ENCODE measurements at places on chromosomes 1 and 21. TPM values are rescaled to one million over a fixed set of nuclear protein-coding genes. Genes with fewer than 3 reads are reported as not detected.

FCAMR gene
- not detected for total RNA-seq

CRYBG2 gene
- not detected for total RNA-seq

- DNase-seq: peak; percentile 56
These were observed 28.4 kb upstream of the TMEM125 start for GRCh38 chr1:43241413-43241836.

GRCh38 chr1:70025052-70025451 is 180.3 kb downstream of the LRRC40 start:
- DNase-seq: no peak

DNA sequence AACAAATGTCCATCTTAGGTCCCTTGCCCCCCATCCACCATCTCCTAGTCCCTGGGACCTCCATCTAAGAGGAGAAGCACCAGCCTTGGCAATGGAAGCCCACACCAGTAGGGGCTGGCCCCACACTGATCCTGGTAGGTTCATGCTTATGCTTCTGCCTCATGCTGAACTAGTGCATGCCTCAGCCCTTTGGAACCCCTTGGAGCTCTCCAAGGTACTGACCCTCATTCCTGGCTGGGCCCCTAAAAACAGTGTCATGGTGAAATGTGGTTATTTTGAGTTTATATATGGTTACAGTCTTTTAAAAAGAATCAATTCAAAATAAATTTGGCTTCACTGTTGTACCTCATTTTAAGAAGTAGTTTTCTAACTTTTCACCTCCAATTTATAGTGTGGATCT is 108.3 kb downstream of the HIVEP3 start:
- DNase-seq: no peak

DNA sequence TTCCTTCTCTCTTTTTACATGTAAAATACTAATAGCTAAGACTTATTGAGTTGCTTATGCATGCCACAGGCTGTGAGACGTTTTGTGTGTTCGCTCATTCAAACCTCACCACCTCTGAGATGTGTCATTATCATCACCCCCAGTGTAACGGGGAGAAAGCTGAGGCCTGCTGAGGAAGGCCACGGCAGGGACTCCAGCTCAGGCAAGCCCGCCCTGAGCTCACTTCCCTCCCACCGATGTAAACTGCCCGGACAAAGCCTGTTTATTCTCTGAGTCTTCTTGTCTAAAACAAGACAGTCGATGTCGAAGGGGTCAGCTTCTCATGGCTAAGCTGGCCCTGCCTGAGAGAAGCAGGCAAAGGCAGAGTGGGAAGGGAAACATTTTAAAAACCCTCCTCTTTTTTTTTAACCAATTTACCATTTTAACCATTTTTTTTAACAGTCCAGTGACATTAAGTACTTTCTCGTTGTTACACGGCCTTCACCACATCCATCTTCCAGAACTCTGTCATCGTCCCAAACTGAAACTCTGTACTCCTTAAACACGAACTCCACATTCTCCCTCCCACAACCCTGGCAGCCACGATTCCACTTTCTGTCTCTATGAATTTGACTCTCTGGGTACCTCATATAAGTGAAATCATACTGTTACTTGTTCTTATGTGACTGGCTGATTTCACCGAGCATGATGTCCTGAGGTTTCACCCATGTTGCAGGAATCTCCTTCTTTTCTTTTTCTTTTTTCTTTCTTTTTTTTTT is 204.8 kb upstream of the GALNT2 start:
- DNase-seq: no peak

DNA sequence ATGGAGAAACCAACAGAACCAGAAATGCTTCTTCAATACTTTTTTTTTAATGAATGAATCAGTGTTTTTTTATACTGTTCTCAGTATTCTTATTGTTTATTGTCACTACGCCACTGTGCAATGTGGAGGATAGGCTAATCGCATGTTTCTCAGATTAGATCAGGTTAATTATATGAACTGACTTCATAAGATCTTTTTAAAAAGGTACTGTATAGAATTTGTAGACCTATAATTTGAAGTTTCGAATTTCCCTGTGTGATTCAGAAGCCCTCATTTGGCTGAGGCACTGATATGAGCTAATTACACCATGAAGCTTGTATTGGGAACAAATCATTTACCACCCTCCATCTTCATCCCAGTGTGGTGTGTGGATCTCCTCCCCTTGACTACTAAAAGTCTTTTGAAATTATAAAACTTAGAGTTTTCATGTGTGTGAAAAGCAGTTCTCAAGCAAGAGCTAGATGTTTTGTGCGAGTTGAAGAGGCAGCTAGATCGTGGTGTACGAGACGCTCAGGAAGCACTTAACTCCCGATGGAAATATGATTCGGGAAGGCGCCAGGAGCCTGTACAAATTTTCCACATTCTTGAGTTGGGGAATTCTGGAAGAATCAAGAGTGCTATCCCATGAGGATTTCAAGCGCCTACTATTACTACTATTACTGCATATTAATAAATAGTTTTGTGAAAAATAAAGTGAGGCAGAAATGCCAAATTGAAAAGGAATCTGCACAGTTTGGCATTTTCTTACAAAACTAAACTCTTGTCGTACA is 52.1 kb upstream of the KCNE2 start:
- DNase-seq: no peak

GRCh38 chr1:213335084-213335483 is 284.0 kb downstream of the RPS6KC1 start:
- DNase-seq: no peak

DNA sequence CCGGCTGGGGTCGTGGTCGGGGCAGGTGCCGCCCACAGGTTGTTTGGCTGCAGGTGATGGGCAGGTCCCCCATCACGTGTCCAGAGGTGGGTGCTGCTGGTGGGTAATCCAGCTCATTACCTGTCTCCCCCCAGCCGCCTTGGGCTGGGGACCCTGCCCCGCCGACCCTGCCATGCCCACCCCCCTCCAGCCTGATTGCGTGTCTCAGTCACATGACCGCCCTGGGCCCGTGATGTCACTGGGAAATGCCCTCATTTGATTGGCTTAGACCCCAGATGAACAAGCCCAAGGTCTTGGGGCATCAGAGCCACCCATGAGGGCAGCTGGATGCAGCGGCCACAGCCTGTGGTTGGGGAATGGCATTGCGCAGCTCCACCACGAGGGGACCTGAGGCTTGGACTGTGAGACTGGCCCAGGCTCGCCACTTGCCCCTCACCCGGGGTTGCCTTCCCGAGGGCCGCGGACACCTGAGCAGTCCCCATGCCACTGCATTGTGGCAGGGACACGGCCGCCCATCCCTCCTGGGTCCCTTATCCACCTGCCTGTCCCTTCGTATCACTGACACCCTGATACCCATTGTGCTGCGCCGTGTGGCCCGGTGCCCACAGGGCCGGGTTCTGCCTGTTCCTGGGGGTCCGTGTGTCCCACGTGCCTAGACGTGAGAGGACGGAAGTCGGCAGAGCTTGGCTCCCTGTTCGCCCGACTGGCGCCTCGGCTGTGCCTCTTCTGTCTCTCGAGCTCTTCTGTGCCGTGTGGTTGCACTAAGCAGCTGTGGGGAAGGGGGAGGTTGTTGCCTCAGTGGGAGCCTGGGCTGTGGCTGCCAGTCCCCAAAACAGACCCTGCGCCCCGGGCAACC is 68.0 kb downstream of the FAAP20 start:
- DNase-seq: no peak

- no peak for DNase-seq
These were observed 296.3 kb downstream of the PTBP2 start for GRCh38 chr1:97017895-97018294.

- no peak for DNase-seq
These were observed 224.2 kb downstream of the FOXD2 start for GRCh38 chr1:47662068-47662467.

GRCh38 chr1:235553112-235553551 is 48.9 kb upstream of the B3GALNT2 start:
- no peak for DNase-seq
